ENCODE measurements at places on chromosomes 4 and X. TPM values are rescaled to one million over a fixed set of nuclear protein-coding genes. Genes with fewer than 3 reads are reported as not detected.

CD38 gene
- not detected for total RNA-seq

SOWAHD gene
- total RNA-seq: not detected

FMR1NB gene
- total RNA-seq: not detected

SLC4A4 gene
- total RNA-seq: 10.1 TPM

H2BW2 gene
- total RNA-seq: not detected

NXF2B gene
- not detected for total RNA-seq

SPP1 gene
- total RNA-seq: 1.5 TPM

TEX13B gene
- not detected for total RNA-seq

Data from placental pericyte (primary cell).